ENCODE measurements at places on chromosomes 13 and 19.
A peak's percentile ranks its signal among the peaks of the same experiment; 100 is the strongest.

- no peak for DNase-seq
Measured at GRCh38 chr13:25352230-25352629, 19.5 kb upstream of the ATP8A2 start.

DNA sequence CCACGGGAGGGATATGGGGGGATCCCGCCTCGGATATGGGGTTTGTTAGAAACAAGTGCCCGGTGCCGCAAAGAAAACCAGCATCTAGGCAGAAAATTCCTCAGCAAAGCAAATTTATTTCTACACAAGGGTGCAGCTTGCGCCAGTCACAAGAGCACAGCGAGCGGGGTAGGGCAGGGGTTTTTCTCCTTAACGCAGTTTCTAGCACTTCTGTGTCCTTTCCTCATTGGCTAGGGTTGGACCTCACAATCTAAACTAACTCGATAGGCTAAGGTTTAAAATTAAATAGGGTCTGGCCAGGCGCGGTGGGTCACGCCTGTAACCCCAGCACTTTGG is 595 bp downstream of the ZNF440 start:
- DNase-seq = no peak

DNA sequence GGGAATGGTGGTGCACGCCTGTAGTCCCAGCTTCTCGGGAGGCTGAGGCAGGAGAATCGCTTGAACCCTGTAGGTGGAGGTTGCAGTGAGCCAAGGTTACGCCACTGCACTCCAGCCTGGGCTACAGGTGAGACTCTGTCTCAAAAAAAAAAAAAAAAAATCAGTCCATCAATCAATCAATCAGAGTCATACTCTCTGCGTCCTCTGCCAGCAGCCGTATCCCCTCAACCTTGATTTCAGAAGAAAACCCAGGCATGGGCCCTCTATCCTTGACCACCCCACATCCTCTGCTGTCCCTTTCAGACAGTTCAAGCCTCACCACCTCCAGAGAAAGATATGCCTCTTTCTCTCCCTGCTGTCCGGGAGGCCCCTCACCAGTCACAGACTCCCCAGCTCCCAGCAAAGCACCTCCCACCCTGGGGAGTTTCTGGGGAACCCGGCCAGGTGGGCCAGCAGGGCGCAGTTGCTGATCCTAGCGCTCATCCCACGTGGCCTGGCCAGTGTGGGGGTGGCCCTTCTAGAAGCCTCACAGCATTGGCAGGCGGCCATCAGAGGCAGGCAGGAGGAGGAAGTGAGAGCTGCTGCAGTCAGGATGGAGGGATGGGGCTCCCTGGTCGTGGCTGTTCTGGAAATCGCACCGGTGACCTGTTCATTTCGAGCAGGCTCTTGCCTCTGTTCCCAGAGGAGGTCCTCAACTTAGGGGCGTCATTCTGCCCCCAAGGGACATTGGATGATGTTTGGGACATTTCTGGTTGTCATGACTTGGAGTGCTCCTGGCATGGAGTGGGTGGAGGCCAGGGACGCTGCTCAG is 10.2 kb upstream of the JSRP1 start:
- no peak for DNase-seq

- no peak for DNase-seq
Measured at GRCh38 chr13:110771194-110771593, 57.7 kb downstream of the ING1 start.

- DNase-seq = no peak
Measured at GRCh38 chr13:113196970-113197737, 11.3 kb downstream of the PCID2 start.

DNA sequence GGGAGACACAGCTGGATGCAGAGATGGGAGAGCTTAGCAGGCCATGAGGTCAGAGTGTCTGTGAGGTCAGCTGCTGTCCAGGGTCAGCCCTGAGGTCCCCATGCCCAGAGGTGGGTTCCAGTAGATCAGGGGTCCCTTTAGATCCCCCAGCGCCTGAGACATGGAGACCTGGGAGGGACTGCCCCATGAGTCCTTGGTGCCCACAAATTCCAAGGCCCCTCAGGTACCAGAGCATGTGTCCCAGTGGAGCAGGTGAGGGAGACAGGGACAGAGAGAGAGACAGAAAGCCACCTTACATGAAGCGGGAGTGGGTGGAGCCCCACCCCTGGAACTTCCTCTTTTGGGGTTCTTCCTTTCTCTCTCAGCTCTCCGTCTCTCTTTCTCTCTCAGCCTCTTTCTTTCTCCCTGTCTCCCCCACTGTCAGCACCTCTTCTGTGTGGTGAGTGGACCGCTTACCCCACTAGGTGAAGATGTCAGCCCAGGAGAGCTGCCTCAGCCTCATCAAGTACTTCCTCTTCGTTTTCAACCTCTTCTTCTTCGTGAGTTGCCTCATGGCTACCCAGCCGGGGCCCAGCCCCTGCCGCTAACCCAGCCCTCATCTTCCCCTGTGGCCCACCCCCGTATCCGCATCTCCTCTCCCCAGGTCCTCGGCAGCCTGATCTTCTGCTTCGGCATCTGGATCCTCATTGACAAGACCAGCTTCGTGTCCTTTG is at the start of gene CD37:
TSS of gene CD37 (plus strand) at position 336 of the 713 bp plus-strand sequence. CDS start at position 471, 135 bp downstream.
- DNase-seq = no peak

DNA sequence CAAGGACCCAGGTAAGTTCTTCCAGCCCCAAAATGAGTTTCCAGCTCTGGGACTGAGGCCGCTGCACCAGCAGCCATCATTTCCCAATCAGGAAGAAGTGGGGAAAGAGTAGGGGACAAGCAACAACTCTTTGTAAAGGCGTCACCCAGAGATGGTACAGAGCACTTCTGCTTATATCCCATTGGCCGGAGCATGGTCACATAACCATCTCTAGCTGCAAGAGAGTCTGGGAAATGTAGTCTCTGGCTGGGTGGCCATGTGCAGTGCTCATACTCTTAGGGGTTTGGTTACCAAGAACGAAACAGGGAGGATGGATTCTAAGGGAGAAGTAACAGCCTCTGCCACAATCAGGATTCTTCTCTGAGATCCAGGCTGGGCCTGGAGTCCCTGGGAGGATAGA is 26.3 kb downstream of the CKM start:
- no peak for DNase-seq

GRCh38 chr13:33744589-33745369 is 73.2 kb upstream of the RFC3 start:
- DNase-seq = no peak

DNA sequence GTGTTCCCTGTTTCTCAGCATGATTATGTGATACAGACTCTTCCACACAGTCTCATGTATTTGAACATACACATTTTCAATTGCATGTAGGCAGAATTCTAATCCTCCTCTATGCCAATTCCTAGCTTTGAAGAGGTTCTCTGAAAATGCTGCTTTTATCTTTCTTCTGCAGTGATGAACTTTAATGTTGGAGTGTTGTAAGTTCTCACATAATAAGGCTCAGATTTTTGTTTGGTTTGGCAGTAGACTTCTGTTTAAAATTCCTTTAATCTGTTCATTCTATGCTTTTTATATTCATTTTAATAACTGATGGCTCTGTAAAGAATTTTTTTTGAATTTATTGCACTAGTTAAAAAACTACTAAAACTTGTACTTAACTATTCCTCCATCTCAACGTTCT is 225.8 kb downstream of the GGACT start:
- no peak for DNase-seq

DNA sequence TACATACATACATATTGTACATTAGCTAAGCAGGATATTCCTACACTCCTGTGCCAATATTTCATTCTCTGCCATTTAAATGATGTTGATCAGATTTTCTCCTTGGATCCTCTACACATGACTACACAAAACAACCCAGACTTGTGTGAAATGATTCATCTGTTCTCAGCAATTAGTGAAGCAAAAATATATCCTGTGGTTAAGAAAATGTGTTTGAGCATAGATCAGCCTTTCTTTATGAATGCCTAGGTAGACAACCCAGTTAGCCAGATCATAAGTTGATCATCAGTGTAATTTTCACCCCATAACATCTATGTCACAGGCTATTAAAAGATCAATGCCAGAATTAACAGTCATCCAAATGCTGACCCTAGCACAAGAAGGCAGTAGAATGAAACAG is 275.2 kb upstream of the EDNRB start:
- no peak for DNase-seq

DNA sequence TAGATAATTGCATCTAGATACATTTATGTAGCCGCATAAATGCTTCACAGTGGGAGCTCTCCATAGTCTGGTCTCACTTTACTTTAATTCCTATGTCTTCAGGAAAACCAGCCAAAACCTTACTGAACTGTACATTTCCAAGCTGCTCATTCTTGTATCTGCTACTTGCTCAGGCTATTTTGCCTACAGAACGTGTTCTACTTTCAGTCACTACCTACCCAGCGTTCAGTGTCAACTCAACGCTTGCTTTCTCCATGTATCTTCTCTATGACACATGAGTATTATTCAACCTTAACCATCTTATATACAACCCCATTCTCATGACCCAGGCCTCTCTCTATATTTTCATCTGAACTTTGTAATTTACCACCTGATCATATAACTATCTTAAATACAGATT is 101.9 kb downstream of the KLF12 start:
- DNase-seq = no peak

DNA sequence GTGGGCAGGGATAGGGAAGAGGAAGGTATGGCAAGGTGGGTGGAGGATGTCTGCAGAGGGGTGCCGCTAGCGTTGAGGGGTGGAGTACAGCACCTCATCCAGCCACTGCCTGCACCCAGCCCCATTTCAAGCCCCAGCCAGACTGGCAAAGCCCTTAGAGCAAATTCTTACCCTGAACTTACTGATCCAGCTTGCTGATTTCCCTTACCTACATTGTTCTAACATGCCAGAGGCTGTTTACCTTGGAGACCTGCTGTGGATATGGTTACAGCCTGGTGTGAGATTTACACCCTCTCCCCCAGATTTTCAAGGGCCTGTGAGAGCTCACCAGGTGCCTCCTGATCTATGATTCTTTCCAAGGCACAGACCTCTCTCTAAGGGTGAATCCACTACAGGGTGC is 86.0 kb downstream of the ZNF726 start:
- no peak for DNase-seq

GRCh38 chr13:97005625-97006262 is 11.5 kb upstream of the OXGR1 start:
- no peak for DNase-seq

- no peak for DNase-seq
Measured at GRCh38 chr19:4559569-4559968, at the start of gene SEMA6B. TSS of gene SEMA6B (minus strand) at chr19:4559684. CDS start at chr19:4558457, 1,227 bp downstream.

DNA sequence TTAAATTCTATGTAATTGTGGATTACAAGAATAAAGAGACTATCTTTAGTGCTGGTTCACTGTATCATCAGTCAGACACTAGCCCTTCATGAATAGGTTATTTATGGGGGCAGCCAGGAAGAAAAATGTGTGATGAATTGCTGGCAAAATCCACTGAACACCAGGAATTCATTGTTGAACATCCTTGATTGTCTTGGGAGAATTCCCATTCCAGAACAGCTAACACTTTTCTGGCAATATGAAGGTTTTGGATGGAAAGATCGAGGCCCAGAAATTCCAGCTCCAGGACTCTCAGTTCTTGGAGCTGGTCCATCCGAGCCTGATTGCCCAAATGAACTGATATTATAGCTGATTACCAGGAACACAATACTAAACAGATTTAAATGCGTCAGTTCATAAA is 11.5 kb upstream of the SPART start:
- peak; percentile 76 for DNase-seq

GRCh38 chr13:19605161-19605955 is 28.1 kb upstream of the MPHOSPH8 start:
- no peak for DNase-seq

All from urinary bladder (tissue), 4 donors.